Activated CD8-positive, alpha-beta memory T cell treated with anti-CD3 and anti-CD28 coated beads for 1 hour (primary cell): ENCODE measurements at places on chromosomes 5 and 9.

GRCh38 chr9:3721096-3721495 is 195.3 kb upstream of the RFX3 start:
- no peak for DNase-seq

DNA sequence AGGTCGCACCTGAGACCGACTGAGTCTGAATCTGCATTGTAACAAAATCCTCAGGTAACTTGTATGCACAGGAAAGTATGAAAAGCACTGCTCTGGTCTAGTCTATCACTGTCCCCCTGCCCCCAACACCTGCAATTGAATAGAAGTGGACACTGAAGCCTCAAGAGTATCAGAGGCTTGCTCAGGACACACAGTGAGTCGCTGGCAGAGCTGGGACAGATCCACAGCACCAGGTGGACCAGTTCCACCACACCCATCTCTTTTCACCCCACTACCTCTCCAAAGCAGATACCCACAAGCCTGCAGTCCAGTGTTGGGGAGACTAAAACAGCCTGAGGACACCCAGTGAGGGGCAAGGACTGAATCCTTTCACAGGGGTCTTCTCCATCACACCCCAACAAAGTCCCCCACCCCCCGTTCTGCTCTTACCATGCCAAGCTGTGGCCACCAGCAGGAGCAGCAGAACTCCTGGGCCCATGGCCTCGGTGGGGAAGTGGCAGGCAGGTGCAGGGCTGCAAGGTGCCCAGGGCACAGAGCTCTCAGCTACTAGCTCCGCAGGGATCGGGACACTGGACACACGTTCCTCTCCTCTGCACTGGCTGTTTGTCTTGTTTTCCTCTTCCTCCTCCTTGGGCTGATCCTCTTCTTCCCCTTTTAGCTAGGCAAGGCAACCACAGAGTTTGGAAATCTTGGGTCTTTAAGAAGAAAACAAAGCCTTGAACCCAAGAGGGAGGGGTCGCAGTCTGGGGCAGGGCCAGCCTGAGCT is at the start of gene CSF1R:
Gene CSF1R, minus strand, starts transcription at position 605 of the 766 bp plus-strand sequence. Its CDS starts 127 bp downstream, at position 478.
- DNase-seq: no peak

- no peak for DNase-seq
Observed at GRCh38 chr5:172078726-172079345, 72.4 kb upstream of the FBXW11 start.

DNA sequence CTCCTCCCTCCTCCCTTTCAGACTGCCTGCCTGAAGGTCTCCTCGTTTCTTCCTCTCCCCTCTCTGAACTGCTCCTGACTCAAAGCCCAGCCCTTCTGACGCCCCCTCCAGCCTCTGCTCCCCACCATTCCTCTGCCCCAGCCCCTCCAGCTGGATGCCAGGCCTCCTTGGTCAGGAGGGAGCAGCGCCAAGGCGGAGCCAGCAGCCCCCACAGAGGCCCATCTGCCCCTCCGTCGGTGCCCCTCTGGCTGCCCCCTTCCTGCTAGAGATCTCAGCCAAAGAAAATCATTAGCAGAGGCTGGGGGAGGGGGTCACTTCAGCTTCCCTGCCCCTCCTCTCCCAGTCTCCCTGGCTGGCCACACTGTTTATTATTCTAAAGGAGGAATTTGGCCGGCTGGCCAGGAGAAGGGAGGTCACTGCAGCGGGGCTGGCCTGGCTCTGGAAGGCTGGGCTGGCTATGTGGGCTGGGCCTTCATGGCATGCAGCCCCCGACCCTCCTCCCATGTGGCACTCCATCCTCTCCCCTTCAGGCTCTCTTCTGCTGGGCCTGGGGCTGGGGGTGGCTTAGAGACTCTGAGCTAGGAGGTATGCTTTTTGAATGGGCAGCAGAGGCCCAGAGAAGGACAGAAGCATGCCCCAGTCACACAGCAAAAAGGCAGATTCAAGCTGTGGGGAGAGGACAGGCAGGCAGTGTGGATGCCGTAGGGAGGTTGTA is 16.9 kb downstream of the PDGFRB start:
- no peak for DNase-seq

DNA sequence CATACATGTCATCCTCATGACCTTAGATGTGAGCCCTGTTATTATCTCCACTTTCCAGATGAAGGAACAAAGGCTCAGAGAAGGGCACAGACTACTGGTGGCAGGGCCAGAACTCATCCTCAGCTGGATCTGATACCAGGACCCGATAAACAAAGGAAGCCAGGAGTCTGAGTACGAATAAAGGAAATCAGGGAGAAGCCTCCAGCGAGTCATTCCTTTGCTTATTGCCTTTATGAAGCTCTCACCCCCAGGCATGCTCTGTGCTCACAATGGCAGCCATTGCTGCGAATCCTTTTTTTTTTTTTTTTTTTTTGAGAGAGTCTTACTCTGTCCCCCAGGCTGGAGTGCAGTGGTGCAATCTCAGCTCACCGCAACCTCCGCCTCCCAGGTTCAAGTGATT is 130.1 kb downstream of the GAPVD1 start:
- no peak for DNase-seq

GRCh38 chr5:145948921-145949320 is 12.5 kb downstream of the SH3RF2 start:
- no peak for DNase-seq

- DNase-seq: no peak
Observed at GRCh38 chr9:84990416-84990815, 320.9 kb downstream of the NTRK2 start.

DNA sequence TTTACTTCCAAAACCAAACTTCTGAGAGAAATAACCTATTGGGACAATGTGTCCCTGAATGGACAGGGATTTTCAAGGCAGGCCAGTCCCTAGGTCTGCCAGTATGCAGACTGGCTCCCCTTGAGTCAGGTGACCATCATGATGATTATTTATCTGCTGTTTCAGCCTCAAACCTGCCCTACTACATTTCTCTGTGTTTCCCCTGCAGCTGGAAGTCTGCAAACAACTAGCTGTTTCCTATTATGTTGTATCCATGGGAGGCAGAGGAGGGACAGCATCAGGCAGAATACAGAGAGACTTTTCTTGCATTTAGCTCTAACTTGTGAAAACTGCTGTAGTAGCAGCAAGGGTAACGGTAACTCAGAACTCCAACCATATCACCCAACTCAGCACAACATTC is 36.2 kb upstream of the IFNK start:
- DNase-seq: no peak

- no peak for DNase-seq
Observed at GRCh38 chr9:114482593-114482992, 22.7 kb downstream of the WHRN start.

- no peak for DNase-seq
Observed at GRCh38 chr5:109063223-109063622, 315.5 kb downstream of the FER start.

DNA sequence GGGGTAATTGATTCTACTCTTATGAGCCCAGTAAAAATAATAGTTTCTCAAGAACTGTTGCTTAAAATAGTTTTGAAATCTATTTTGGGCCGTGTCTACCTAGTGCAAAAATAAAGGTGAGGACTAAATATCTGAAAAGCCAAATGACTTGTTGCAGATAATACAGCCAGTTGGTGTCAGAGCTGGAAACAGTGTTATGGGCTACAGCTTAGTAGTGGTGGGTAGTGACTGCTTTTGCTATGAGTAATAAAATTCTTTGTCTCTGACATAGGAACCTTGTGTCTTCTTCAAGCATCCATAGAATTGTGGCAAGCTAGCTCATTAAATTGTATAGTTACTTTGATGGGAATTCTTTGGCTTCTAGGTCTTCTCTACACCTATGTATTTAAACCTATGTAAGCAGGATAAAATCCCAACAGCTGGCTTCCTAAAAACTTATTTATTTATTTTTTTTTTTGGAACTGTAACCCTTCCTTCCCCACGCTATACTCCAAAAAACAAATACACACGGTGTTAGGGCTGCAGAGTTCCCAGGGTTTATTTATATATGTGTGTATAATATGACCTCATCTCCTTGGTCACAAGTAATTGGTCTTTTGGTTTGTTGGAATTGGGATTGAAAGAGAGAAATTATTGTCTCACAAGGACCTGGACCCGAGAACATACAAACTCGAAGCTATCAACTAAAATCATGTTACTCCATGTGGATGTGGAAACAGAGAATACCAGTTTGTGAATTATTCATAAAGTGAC is 138.0 kb downstream of the NUDT12 start:
- DNase-seq: no peak

DNA sequence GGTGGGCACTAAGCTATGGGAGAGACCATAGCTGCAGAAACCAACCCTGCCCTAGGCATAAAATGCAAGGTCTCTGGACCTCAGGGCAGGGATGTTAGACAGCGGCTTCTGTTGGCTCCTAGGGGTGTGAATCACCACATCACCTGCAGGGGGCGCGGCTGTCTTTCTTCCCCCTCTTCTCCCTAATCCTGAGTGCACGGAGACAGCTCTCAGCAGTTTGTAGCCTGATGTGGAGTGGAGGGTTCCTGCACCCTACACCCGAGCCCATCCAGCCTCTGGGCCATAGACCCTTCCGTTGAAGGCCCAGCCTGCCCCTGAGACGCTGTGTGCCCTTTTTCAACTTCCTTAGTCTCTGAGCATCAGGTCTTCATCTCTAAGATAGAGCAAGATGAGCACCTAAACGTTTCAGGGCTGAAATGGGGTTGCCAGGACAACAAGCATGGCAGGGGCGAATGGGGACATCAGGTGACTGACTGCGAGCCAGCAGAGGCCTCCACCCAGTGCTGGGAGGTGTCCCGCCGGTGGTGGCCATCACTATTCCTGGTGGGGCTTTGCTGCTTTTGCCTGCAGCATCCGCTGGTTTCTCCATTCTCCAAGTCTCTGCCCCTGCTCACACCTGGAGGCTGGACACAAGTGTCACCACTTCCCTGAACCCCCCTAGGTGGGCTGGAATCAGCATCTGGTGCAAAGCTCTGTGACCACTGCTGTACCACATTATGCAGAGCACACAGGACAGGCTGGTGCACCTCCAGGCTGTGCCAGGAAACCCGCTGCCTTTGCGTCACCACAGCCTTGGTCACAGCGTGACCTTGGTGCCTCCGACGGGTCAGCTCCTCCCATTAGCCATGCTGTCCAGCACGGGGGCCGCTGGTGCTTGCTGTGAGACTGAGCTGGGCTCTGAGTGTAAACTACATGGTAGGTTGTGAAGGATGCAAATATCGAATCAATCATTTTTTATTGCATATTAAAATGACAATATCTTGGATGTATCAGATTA is 2.5 kb upstream of the SEC16A start:
- DNase-seq: peak; percentile 76

DNA sequence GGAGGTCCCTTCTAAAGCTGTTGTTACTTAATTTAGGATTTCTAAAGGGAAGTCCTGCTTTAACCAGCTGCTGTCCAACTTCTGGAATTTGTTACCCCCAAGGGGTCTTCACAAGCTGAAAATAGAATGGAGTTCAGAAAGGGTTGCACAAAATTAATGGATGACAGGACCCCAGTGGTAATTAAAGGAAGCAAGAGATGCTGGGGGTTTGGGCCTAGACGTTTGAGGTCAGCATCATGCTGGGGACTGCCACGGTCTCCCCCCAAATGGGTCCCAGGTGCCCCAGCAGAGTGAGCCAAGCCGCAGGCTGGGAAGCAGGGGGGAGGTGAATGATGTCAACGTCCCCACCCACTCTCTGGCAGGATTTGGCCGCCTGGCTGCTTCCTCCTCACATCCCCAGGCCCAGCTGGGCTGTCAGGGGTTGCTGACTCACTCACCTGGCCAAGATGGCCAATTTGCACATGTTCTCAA is 97.5 kb upstream of the ARAP3 start:
- no peak for DNase-seq

GRCh38 chr9:133773889-133774655 is 35.9 kb upstream of the SARDH start:
- no peak for DNase-seq

DNA sequence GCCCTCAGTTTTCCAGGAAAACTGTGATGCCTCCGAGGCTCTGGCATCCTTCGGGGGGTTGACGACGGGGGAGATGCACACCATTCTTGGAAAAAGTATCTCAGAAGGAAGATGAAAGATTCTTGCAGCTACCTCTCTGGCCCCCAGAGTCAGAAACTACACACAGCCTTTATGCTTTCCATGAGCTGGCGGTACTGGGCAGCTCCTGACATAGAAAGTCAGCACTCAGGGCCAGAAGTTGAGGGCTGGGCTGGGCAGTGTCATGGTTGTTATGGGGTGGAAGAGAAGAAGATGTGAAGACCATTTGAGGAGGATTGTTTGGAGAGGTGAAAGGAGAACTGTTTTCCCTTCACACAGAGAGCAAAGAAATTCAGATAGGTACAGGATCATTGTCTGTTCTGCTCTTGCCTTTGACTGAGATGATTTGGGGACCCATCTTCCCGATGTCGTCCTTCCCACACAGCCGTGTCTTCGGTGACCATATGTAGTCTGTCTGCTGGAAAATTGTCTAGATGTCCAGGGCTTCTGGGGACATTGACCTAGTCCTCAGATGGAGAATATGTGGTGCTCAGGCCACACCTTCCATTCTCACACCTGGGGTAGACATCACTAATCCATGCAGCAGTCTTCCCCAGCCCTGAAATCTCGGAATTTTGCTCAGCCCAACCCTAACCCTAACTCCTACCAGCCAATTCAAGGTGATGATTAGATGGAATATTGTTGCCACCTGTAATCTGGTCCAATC is 237.1 kb downstream of the CACNA1B start:
- no peak for DNase-seq

DNA sequence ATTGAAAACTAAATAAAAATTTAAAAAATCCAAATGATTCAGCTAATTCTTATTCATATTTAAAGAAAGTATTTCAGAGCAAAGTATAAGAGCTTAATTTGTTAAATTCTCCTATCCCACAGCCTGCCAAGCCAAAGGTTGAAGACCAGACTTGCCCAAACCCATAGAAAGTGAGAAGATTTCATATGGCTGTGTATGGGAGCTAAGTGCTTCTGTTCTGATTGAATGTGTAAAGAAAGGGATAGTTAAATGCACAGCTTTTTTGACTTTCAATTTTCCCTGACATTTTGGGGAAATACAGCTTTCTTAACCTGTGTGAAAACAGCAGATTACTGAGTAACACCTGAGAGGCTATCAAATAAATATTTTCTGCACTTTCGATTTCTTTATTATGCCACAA is 125.0 kb upstream of the MTAP start:
- DNase-seq: no peak

- no peak for DNase-seq
Observed at GRCh38 chr5:17080361-17080760, 137.1 kb upstream of the BASP1 start.

- no peak for DNase-seq
Observed at GRCh38 chr5:86175224-86175623, 442.5 kb upstream of the COX7C start.

GRCh38 chr9:95023217-95024003 is 294.1 kb downstream of the FANCC start:
- DNase-seq: no peak

DNA sequence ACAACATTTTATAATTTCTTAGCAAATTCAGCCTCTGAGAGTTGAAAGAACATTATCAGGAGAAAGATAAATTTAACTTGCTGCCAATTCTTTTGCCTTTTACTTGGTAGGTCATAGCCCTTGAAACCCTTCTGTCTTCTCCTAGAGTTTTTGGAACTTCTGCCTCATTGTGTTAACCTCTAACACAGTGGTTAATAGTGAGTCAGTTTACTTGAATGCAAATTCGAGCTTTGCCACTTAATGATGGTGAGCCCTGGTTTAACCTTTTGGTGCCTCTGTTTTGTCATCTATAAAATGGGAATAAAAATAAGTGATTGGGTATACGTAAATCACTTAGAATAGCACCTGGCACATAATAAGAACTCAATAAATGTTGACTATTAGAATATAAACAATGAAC is 1.8 kb upstream of the INIP start:
- no peak for DNase-seq
